Hematopoietic multipotent progenitor cell treated with erythropoietin and hydrocortisone succinate and interleukin-3 and kit ligand, for 17 days (in vitro differentiated cells): ENCODE measurements at places on chromosomes 2 and 18.

DNA sequence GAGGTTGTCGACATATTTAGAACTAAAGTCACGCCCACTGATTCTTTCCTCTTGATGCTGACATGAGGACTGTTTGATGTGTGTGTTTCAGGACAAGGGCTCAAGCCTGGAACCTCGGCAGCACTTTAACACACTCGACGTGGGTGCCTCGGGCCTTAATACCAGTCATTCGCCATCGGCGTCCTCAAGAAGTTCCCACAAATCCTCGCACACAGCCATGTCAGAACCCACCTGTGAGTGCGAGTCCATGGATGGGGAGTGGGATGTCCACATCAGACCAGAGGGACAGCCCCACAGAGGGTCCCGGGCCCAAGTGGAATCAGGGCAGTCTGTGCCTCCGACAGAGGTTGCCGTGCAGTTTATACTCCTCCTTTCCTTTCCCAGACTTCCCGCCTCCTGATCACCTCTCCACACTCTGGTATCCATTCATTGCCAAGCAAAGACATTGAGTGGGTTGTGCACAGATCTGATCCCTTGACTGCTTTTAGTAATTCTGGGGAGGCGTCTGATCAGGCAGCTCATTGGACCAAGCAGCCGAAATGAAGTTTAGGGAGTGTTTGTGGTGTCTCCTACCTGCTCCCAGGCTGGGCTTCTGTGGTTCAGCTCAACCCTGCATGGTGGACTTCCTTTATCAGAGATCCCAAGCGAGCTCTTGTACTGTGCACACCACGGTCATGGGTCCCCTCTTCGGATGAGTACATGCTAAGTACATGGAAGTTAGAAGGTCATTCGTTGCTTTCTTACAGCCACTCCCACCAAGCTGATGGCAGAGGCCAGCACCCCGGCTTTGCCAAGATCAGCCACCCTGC is 27.2 kb upstream of the RPL31 start:
- no peak for DNase-seq

- peak; percentile 85 for DNase-seq
These were observed 7.0 kb upstream of the EPG5 start for GRCh38 chr18:45974088-45974536.

DNA sequence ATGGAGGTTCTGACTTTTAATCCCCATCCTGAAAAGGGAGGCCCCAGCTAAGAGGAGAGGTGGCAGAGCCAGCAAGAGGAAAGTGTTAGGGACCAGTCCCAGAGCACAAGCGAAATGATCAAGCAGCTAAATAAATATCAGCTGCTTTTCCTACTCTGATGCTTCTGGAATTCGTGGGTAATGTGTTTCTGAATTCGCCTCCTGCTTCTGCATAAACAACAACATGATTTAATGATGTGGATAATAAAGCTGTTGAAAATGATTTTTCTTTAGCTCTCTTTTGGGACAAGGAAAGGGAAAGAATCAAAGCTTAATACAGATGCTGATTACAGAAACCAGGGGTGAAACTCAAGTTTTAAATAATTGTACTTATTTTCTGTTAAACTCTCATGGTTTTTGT is 329.7 kb downstream of the PDE11A start:
- DNase-seq = no peak

GRCh38 chr2:720842-721241 is 43.6 kb upstream of the TMEM18 start:
- no peak for DNase-seq

DNA sequence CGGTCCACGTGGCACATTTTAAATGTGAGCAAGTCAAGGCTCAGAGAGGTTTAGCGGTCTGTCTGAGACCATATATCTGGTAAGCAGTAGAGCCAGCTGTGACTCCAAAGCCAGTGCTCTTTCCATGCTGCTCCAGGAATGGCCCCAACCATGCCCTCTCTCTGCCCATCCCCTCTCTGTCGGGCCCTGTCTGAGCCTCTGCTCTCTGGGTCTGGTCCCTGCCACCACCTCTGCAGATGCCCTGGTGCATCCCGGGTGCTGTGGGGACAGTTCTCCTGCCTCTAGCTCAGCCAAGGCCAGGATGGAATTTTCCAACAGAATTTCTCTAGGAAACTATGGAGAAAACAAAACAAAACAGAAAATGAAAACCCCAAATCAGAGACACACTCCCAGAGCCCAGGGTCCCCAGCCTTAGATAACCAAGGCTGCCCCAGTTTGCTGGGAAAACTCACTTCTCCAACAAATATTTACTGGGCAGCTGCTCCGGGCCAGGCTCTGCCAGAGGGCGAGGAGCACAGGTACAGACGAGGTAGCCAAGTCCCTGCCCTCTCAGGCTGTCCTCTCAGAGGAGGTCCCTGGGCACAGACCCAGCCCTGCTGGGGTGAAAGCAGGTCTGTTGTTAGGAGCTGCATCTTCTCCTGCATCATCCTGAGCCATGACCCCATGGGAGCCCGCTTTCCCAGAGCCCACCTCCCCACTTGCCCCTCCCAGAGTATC is 9.2 kb downstream of the ADRA2B start:
- no peak for DNase-seq

DNA sequence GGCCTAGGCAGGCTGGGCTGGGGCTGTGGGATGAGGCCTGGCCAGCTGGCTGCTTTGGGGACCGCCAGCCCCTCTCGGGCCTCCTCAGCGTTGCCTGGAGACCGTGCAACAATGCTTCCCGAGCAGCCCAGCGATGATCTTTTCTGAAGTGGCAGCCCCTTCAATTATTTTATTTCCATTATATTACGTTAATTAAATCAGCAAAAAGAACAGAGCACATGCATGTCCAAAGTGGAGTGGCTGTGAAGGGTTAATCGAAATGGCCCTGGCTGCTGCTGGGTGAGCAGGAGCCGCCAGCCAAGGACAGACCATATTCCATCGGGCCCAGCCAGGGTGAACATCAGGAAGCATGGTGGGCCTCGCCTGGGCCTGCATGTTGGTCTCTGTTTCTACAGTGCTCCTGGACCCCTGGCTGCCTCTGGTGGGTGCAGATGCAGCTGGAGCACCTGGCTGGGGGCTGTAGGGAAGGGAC is 245.5 kb downstream of the MYCN start:
- no peak for DNase-seq

GRCh38 chr2:226831266-226831665 is 4.6 kb upstream of the RHBDD1 start:
- DNase-seq = no peak

GRCh38 chr18:8688816-8689215 is 16.5 kb upstream of the MTCL1 start:
- DNase-seq = no peak

GRCh38 chr2:98123286-98123685 is 36.3 kb downstream of the VWA3B start:
- no peak for DNase-seq

DNA sequence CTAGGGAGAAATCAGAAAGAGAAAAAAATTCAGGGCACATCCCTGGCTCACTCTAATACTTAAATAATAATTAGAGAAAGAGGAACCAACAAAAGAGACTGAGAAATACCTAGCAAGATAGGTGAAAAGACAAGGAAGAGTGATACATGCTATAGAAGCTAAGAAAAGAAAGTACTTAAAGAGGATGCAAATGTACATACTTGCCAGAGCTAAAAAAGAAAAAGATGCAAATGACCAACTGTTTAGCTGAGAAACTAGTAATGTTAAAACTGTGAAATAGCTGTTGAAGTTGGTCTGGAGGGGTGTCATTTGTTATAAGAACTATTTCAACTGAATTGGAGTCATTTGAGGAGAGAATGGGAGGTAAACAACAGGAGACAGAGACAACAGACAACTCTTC is 412.2 kb downstream of the SPAG16 start:
- no peak for DNase-seq

- no peak for DNase-seq
These were observed 13.3 kb upstream of the CNGA3 start for GRCh38 chr2:98332989-98333388.

DNA sequence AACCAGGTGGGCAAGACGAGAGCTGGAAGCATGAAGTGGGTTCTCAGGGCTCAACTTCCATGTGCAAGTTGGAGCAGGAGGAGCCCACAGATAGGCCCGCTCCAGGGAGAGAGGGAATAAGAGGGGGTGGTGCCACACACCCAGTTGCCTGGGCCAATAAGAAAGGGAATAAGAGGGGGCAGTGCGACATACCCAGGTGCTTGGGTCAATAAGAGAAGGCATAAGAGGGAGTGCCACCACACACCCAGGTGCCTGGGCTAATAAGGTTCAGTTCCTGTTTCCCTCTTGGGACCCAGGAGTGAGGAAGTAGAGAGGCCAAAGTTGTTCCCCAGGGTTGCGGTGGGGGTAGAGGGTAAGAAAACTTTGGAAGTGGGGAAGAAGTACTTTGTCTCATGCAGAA is 127.5 kb downstream of the LAMA3 start:
- no peak for DNase-seq

DNA sequence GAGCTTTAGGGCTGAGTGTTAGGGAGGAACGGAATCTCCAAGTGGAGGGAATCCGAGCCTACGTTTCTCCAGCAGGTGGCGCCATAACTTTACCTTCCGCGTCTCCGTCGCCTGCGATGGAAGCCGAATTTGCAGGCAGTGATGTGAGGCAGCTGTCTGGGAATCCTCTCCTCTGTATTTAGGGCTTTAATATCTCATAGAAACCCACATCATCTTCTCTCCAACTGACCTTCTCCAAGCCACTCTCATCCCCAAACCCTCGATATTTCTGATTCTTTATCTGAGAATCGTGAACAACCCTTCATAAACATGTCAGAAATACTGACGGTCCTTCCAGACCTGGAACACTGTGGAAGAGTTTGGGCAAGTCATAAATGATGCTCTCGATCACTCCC is 27.5 kb downstream of the SIX2 start:
- peak; percentile 62 for DNase-seq

GRCh38 chr2:211881449-211881848 is 657.2 kb downstream of the ERBB4 start:
- DNase-seq = no peak

DNA sequence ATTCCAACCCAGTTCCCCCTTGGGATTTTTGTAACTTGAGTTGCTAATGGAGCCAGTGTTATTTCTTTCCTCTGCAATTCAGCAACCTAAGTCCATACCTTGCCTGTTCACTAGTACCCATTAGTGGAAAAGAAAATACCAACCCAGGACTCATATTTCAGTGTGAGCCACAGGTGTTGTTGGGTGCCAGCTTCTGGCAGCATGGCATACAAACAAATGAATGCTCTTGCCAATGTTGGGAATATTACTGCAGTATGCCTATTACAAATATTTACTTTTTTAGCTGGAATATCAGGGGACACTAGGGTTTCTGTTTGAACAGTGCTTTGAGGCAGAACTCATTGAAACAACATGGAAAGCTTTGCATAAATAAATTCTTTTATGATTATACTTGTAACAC is 130.2 kb downstream of the NCKAP5 start:
- no peak for DNase-seq

DNA sequence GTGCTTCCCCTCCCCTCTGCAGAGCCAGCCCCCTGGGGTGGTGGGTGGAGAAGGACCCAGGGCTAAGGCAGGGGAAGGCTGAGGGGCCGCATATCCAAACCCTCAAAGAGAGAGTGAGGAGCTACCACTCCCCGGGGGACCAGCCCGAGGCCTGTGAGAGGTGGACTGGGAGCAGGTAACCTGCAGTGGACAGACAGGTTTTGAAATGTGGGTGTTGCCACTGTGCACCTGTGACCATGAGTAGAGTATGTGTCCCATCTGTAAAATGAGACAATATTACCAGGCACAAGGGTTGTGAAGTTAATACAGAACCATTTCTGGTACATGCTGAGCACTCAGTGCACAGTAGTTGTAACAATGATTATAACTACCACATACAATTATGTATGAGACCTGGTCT is 51.2 kb upstream of the POMC start:
- no peak for DNase-seq

DNA sequence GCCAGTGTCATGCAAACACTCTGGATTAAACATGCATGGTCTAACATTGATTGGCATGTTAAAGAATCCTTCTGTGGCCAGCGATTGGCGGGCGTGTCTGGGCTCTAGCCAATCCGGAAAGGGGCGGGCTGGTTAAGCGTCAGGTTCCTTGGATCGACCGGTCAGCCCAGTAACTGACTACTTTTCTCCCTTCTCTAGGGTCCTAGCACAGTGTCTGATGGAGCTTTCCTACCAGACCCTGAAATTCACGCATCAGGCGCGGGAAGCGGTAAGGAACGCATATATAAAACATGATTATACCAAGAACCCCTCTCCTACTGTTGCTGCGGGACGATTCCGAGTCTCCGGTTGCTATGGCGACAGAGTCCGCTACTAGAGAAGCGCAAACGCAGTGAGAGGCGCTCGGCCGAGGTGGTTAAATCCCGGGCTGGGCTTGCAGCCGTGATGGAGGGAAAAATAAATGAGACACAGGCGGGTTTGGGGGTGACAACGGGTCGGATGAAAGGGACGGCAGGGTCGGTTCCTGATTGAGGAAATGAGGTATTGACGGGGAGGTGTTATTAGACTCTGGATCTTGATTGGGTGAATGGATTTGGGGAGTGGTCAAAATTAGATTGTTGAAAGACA is 29.4 kb downstream of the KATNAL2 start:
- no peak for DNase-seq

DNA sequence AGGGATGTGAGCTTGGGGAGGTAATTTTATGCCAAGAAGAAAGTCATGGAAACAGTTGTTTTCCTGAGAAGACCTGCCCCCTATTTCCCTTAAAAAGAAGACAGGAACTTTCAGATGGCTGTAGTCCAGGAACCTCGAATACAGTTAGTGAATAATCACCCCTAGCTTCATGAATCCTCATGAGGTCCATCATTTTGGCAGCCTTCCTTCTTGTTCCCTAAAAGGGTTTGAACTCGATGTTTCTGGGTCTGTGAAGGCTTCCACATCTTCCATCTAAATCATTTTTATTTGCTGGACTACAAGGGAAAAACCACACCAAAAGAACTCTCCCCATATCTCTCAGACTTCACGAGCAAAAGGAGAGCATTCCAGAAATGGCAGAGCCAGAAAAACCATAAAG is 290.8 kb downstream of the SLC4A3 start:
- DNase-seq = no peak

GRCh38 chr18:52070291-52070756 is 269.7 kb upstream of the DCC start:
- DNase-seq = no peak

- no peak for DNase-seq
These were observed 103.1 kb downstream of the ZNF236 start for GRCh38 chr18:76925501-76925900.

- no peak for DNase-seq
These were observed 331.7 kb downstream of the GBX2 start for GRCh38 chr2:235836491-235836911.

GRCh38 chr2:197215748-197216360 is 94.7 kb downstream of the ANKRD44 start:
- no peak for DNase-seq

- peak; percentile 26 for DNase-seq
These were observed 23.7 kb downstream of the METTL4 start for GRCh38 chr18:2547477-2548087.

DNA sequence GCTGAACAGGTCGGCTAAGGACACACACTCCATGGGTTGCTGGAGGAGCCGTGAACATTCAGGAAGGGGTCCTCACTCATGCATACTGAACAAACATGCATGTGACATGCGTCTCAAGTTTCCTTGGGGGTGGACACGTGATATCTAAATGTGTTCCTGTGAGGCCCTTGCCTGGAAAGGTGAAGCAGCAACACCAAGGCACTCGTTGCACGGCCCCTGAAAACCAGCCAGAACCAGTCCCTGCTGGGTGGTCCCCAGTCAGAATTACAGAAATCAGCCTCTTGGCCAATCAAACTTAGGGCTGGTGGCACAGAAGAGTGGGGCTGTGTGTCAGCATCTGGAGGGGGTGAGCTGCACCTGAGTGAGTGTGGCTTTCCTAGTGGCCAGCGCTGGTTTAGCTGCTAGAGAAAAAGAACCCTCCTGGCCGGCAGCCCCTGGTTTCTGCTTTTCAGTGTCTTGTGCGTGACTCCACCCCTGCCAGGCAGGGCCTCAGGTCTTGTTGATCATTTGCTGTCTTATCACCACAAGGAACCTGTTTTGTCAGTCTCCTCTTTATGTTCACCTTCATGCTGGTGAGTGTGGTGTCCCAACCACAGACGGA is 3.2 kb upstream of the AQP12B start:
- no peak for DNase-seq
